ENCODE measurements at places on chromosomes 13 and 19. TPM values are rescaled to one million over a fixed set of nuclear protein-coding genes. Genes with fewer than 3 reads are reported as not detected.

The ZNF69 gene
- 24.5 TPM for total RNA-seq

DNA sequence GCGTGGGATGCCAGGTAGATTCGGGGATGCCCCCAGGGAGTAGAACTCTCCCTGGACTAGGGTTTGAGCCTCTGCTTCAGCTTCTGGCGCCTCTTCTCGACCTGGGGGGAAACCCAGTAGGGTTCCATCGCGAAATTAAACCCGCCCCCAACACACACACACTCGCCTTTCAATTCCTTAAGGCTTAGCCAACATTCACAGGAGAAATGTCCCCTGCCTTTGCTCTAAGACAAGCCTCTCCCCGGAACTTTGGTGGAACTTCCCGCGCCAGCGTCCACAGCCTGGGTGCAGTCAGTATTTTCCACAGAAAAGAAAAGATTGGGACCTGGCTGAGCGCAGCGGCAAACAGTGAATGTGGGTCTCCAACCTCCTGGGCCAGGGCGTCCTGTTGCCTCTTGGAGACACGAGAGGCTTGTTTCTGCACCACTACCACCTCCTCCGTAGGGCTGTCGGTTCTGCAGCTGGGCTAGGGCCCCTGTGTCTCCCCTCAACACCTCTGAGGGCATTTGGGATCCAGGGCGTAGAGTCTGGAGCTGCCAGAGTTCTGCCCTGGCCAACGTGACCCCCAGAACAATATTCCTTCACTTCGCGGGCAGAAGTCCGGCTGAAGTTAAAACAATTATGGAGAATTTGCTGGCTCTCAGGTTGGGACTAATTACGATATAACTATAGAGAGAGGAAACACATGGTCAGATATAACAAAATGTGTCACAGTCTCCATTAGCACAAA, 3.2 kb downstream of the PDX1 start:
- peak; percentile 13 for DNase-seq

The PGLYRP2 gene
- total RNA-seq: not detected

The CEACAM16 gene
- total RNA-seq: not detected

- no peak for DNase-seq
Observed at GRCh38 chr13:96809366-96810096, 184.7 kb downstream of the OXGR1 start.

DNA sequence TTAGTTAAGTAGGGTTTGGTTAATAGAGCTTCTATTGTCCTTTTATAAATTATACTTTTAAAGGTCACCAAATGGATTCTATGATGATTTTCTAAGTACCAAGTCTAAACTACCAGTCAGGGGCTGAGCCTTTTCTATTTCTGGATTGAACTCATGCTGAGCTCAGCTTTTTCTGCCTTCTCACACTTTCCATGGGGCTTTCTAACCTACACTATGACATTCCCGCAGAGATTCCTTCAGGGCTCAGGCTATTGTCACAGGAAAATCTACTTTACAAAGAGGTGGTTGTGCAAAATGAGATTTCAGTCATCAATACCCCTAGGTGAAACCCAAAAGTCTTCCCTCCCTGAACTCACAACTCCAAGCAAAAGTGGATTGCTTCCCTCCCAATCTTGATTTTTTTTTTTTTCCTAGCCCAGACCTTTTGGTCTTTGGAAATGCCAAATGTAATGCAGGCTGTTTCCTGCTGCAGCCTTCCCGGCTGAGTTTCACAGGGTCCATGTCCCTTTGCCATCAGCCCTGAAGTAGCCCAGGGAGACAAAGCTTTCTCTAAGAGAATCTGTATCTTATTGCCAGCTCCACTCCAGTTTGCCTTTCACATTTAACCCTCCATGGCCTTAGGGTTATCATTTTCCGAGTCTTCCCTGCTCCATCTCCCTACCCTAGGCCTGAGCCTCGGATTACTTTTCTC, 13.6 kb downstream of the C13orf42 start:
- no peak for DNase-seq

All from WTC11 (cell line).